ENCODE measurements at places on chromosomes 1 and 21.

- no peak for DNase-seq
Measured at GRCh38 chr1:178938101-178938958, 67.5 kb upstream of the ANGPTL1 start.

- no peak for DNase-seq
Measured at GRCh38 chr1:98001764-98002163, 80.9 kb upstream of the DPYD start.

DNA sequence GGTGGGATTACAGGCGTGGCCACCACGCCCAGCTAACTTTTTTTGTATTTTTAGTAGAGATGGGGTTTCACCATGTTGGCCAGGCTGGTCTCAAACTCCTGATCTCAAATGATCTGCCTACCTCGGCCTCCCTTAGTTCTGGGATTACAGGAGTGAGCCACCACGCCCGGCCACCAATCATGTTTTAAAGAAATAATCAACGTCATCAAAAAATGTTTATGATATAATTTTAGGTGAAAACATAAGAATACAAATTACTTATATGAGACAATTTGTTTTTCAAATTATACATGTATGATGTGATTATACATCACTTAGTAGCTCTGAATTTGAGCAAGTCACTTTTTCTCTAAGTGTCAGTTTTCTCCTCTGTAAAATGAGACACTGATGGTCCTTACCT is 31.6 kb upstream of the SSBP3 start:
- no peak for DNase-seq

DNA sequence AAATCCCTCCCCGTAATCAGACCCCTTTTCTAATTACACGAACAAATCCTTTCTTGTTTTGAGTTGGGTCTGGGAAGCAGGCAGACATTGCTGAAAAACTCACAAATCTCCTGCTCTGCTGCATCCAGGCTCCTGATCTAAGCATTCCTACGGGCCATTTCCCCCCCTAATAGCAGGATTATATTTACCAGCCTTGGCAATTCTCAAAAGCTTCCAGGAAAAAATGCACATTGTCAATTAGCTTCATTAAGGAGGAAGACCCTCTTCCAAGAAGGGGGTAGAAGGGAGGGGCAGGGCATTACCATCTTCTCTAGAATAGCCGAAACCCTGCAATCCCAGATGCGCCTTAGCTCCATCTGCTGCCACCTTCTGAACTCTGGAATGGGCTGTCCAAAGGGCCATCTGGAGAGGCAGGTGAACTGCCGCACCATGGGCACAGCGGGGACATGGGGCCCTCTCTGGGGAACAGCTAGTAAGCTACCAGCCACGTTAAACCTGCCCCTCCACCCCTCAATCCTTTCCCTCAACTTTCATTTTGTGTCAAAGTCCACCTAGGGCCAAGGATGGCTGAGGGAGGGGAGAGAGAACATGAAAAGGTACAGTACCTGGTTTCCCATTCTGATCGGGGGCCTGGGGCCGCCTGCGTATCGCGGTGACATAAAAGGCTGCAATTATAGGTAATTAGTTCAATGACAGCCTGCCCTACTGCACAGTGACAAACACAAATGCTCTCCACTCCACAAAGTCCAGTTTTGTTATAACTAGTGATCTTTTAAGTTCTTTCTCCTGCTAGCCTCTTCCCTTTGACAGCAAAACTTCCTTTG is 56.8 kb downstream of the MRPL37 start:
- no peak for DNase-seq

DNA sequence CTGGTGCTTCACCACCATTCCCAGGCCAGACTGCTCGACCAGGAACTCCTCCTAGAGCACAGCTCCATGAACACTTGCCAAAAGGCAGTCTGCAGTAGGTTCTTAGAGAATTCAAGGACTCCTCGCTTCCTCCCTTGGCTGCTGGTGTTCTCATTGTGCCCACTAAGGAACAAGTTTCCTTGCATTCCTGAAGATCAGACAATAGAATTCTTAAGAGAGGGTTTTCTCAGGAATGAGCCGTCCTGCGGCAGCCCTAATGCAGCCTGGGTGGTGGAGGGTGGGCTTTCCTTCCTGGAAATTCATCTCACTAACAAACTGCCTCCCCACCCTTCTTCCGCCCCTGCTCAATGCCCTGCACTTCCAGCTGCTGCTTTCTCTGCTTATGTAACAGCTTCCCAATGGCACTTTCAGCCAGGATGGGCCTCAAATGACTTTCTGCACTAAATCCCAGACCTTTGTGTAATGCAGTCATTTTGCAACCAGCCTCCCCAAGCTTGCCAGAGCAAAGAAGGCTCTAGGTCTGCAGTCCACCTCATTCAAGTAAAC is 287.9 kb downstream of the PLPP3 start:
- DNase-seq = no peak

DNA sequence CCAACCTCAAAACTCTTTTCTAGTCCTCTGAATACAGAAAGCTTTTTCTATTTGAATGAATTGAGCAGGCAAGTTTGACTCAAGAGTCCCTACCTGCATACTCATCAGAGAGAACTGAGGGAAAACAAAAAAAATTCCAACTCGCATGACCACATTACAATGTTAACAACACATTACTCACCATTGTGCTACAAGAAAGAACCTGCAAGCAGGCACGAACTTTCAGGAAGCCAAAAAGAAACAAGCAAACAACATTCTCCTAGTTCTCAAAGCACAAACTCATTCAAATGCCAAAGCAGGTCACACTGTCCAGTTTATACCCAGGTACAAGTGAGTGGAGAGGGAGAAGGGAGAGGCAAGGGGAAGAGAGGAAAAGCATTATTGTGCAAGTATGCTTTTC is 14.6 kb downstream of the OTUD7B start:
- DNase-seq = no peak

DNA sequence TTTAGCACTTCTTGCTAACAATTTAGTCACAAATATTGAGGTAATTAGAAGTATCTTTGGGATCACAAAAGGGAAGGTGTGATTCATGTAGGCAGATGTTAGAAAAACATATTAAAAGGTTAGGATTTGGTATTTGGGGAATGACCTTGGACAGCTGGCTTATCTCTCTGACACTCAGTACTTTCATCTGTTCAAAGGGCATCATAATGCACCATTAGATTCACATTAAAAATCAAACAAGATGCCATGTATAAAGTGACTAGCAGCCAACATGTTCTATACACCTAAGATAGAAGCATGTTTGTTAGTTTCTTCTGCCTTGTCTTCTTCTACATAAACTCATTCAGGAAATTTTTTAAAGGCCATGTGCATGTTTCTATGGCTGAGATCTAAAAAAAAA is 56.5 kb upstream of the ESRRG start:
- DNase-seq = no peak

DNA sequence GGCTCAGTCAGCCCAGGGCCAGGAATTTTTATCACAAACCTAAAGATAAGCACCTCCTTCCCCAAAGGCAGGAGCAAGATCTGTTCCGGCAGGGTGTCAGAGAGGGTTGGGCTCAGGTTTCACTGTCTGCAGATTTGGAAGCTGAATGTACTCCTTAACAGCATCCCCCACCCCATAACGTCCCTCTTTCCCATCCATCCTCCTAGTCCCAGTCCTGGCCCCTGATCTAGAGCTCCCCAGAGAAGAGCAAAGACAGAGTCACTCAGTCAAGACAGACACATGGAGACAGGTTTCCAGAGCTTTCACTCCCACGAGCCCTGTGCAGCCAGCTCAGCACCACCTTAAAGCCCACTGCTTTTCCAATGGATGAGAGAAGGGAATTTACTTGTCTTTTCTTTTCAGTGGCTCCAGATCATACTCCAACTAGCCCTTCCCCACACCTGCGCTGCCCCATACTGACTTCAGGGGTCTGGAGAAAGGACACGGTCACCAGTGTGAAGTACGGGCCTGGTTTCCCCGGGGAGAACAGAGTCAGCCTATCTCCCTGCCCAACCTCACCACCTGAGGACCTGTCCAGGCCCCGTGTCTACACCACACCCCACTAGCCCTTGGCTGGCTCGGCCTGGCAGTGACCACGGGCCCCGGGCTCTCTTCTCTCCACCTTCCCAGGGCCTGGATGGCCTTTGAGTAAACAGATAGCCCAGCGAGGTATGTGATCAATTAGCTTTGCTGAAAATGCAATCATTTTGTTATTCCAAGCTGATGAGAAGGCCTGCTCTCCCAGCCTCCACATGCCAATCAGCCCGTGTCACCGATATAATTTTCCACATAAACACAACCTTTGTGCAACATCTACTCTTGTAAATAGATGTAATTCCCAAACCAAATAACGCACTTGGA is 249.1 kb downstream of the FOXD2 start:
- no peak for DNase-seq

DNA sequence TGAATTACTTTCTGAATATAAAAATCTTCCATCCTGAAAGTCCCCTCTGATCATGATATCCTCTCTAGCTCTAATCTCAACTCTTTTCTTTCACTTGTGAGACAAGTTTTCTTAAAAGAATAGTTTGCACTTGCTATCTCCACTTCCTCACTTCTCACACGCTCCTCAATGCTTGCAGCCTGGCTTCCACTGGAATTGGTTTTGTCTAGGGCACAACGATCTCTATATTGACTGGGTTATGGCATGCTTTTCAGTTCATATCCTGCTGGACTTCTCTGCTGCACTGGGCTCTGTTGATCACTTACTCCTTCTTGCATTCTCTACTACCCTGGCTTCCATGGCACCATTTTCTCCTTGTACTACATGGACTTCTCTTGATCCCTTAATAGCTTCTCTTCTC is 474 bp downstream of the FCRLA start:
- DNase-seq = no peak

DNA sequence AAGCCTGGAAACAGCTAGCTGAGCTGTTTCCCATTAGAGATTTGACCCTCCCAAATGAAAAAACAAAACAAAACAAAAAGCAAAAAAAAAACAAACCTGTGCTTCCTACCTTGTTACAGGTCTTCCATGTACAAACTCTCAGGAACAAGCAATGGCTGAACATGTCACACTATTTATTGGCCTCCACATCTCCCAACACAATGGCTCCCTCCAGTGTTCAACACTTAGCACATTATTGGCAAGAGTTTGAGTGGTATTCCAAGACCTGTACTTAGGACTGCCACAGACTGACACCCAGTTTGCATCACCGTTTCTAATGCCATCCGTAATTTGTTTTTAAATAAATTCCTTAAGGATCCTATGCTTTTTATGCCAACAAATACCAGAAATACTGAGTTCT is 195.0 kb upstream of the OLFM3 start:
- DNase-seq = no peak

DNA sequence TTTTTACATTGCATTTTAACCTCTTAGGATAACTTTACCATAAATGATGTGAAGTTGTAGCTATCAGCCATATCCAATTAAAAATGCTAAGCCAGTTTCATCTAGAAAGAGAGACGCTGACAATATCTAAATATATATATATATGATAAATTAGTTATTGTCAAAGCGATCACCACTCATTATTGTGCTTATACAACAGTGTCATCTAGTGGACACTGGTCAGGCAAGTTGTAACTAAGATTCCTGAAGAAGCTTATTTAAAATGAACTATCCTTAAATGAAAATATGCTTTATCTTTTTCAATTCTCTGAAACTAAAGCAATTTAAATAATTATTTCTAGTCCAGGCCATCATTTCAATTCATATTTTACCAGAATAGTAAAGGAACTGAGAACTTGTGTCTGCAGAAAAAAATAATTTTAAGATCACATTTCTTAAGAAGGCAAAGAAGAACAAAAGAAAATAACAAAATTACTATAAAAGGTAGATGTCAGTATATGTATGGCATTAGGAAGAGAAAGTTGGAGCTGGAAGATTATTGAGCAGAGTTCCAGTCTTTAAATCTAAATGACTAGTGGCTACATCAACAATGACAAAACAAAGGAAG is 193.3 kb upstream of the SNX7 start:
- DNase-seq = no peak

DNA sequence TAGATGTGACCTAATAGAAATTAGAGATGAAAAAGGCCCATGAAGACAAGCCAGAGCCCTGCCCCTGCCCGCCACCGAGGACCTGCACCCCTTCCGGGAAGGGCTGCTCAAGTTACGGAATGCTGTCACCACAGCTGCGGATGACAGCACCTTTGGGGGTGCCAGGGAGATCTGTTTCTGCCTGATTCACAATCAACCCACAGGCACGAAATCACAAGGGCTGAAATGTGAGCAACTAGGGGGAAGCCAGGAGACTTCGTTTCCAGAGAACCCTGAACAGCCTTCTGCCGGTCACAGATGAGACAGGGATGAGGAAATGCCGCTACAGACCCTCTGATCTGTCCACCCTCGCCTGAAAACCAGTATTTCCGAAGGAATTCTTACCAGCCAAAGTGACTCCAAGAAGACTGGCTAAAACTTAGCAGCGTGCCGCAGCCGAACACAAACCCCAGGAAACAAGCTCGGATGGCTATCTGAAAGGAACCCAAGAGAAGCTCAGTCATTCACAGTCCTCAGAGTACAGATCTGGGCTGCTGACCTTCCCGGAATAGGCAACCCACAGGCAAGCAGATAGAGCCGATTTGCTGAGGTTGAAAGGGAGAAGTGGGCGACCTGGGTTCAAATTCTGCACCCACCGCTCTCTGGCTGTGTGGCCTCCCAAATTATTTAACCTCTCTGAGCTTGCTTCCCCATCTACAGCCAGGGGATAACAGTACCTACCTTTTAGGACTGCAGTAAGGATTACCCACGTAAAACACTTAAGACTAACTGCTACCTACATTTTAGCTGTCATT is 1.1 kb downstream of the ICMT start:
- DNase-seq = no peak

- DNase-seq = no peak
Measured at GRCh38 chr1:58823481-58824010, 39.7 kb upstream of the JUN start.

GRCh38 chr1:180194546-180195207 is 35.4 kb upstream of the LHX4 start:
- no peak for DNase-seq

DNA sequence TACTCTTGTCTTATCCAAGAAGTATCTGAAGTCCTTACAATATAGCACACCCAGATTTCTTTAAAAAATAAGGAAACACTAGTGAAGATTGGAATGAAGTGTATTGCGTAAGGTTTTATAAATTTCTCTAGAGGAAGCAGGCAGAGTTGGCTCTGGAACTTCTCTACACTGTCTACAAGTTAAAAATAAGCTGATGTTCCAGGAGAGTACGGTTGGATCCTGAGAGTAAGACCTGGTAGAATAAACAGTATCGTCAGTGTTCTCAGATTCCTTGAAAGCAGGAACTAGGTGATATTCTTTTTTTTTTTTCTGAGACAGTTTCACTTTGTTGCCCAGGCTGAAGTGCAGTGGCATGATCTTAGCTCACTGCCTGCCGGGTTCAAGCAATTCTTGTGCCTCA is 107.9 kb downstream of the USP25 start:
- DNase-seq = peak; percentile 23

Data from bone marrow (tissue), 2 donors.